Stimulated activated CD4-positive, alpha-beta T cell treated with anti-CD3 and anti-CD28 coated beads, Interleukin-4, amount 100 ng/mL, for 1 hour (primary cell): ENCODE measurements at places on chromosomes 7 and 10.

DNA sequence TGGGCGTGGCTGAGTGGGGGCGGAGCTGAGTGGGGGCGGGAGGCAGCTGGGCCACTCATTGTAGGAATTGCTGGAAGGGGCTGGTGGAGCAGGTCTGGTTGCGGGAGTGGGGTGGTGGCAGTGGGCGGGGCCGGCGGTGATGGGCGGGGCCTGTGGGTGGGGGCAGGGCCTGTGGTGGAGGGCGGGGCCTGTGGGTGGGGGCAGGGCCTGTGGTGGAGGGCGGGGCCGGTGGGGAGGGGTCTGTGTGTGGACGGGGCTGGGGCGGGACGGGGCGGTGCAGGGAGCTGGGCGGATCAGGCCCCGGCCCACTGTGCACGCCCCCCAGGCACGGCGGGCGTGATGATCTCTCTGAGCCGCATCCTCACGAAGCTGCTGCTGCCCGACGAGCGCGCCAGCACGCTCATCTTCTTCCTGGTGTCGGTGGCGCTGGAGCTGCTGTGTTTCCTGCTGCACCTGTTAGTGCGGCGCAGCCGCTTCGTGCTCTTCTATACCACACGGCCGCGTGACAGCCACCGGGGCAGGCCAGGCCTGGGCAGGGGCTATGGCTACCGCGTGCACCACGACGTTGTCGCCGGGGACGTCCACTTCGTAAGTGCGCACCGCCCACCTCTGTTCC, 14.0 kb downstream of the SLC29A4 start:
- peak; percentile 65 for DNase-seq

DNA sequence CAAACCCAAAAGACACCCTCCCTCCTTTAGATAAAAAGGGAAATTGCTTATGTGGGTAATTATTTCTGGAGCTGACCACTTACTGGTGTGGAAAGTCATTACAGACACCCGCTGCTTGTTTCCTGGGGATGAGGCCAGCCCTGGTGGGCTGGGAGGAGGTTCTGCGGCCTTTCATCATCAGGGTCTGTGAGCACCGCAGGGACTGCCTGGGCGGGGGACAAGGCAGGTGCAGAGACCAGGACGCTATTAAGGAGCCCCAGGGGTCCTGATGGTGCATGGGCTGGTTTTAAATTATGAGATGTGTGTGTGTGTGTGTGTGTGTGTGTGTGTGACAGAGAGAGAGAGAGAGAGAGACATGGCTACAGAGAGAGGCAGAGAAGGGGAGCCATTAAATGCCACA, 171.2 kb downstream of the DNAJB6 start:
- no peak for DNase-seq

GRCh38 chr10:103618575-103619423, 125.3 kb downstream of the NEURL1 start:
- DNase-seq: no peak

- DNase-seq: no peak
Measured at GRCh38 chr7:151312356-151312755, 29.3 kb upstream of the NUB1 start.

GRCh38 chr7:66664590-66665293, 36.1 kb downstream of the KCTD7 start:
- DNase-seq: no peak

DNA sequence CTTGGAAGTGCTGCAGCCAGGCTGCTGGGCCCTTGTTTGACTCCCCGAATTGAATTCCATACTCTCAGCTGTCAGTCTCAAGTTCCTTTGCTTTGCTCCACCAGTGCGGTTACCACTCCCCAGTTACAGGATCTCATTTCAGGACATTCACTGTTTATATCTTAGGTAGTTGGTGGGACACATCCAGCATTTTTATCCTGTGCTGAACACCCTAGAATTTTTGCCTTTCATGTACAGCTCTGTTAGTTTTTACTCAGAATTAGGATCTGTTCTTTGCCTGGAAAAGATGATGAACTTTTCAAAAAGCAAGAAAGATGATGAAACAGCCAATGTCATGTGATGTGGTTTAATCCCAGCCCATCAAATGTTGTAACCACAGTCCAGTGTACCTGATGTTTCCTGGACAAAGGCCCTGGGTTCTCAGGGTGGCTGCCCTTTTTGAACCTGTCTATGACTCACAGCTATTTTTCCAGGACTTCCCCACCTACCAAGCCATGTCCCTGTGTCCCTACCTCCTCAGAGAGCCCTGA, 149.7 kb downstream of the NOC3L start:
- no peak for DNase-seq

GRCh38 chr7:114979388-114979787, 57.5 kb downstream of the MDFIC start:
- no peak for DNase-seq

GRCh38 chr7:64887756-64888508, 15.1 kb upstream of the ZNF273 start:
- peak; percentile 52 for DNase-seq

DNA sequence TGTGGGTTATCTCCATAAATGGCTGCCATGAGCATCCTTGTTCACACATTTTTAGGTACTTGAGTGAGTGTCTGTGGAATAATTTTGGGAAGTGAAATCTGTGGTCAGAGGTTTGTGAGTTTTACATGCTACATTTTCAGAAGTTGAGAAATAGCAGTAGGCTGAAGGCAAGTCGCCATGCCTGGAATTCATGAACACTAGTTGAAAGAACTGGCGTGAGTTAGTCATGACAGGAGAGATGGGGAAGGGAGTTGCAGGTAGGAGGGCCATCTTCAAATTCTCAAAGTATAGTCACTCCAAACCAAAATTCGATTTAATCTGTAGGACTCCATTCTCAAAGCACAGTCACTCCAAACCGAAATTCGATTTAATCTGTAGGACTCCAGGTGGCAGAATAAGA, 89.6 kb downstream of the EGFR start:
- DNase-seq: no peak

DNA sequence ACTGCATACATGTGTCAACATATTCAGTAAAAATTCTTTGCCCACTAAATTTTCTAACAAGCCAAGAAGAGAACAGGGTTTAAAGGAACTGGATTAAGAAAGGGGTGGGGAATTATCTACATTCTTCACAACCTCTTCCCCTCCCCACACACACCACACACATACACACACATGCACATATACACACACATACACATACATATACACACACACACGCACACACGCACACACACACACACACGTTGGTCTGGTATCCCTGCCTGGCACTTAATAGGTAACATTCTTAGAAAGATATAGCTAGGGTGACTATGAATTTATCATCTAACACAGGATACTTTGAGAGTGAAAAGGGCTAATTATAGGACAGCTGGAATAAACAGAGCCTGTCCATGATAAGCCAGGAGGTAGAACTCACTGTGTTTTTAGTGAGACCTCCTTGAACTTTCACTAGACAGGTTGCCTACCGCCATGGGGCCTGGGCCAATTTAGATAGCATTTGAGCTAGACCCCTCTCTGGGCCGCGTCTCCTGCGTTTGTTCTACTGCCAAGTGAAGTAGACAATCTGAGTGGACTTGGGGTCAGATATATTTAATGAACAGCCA, 33.1 kb upstream of the EPC1 start:
- no peak for DNase-seq

DNA sequence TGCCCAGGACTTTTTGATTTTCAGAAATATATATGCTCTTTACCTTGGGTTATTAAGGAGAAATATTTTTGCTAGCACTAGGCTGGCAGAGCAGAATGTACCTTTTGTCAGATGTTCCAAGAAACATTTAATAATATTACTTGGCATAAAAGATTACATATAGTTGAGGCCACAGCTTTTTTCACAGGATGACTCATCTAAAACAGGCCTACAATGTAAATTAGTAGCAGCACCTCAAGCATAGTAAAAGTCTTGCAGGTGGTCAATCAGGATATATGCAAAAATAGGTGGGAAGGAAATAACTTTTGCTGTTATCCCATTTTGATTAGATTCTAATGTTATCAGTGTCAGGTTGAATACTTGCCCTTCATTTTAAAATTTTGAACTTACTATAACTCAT, 14.9 kb upstream of the ITGB1 start:
- DNase-seq: no peak

DNA sequence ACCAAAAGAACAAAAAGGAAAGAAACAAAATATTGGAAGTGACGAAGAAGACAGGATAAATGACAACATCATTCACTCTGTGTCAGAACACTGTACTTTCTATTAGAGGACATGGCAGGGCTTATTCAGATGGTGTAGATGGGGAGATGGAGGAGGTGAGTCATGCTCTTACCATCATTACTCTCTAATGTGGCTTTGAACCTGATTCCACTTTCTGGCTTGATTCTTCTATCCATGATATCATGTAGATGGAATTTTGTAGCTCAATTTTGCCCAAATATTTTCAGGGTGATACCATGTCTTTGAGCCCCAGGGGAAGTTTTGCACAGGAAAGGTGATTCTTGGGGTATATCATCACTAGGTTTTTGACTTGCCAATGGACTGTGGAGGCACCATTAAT, 91.7 kb downstream of the CFAP58 start:
- no peak for DNase-seq

- no peak for DNase-seq
Measured at GRCh38 chr10:125217990-125218675, 57.8 kb upstream of the CTBP2 start.

GRCh38 chr10:43408331-43408709, 666 bp downstream of the HNRNPF start:
- DNase-seq: no peak

GRCh38 chr7:89183712-89184111, 388.2 kb upstream of the TEX47 start:
- no peak for DNase-seq

DNA sequence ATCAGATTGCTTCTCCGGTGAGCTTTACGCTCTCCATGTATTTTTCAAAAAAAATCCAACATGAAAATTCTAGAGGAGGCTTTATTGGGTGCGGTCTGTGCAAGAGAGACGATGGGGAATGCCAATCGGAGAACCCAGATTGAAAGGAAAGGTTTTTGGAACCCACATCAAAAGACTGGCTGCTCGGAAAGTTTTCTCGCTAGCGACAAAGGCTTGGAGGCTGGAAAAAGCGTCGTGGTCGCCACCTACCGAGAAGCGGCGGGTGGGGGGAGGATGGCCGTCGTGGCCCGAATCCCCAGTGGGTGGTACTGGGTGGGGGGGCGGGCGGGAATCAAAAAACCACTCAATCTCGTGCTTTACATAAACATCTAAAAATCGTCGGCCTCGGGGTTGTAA, 1.1 kb upstream of the GTF2I start:
- peak; percentile 55 for DNase-seq

DNA sequence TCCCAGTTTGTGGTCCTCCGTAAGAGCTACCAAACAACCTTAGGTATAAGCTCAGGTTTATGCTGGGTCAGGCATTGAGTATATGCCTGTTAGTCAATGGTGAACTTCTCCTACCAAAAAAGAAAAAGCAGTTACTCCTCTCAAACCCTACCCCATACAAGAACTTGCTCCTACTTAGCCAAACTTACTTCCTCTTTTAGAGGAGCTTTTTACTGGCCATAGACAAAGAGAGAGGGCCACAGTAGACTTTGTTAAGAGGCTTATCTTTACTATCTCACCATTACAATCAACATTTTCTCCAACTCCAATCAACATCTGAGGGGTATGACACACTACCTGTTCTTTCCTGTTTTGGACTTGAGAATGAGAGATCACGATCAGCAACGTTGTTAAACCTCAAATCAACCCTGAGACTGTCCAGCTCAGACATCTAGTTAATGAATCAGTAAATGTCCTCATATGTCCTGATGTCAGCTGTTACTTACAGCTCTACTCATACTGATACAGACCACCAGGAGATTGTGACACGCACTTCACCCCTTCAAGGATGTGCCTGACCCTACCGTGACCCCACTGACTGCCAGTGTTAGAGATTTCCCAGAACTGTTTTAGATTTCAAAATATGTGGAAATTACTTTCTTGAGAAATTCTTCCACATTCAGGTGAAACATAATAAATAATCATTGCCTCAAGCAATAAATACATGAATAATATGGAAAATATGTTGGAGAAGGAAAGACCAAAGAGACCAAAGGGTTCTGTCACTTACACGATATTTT, 18.4 kb upstream of the CCDC71L start:
- peak; percentile 4 for DNase-seq
